ENCODE measurements at places on chromosomes 5 and 9.

DNA sequence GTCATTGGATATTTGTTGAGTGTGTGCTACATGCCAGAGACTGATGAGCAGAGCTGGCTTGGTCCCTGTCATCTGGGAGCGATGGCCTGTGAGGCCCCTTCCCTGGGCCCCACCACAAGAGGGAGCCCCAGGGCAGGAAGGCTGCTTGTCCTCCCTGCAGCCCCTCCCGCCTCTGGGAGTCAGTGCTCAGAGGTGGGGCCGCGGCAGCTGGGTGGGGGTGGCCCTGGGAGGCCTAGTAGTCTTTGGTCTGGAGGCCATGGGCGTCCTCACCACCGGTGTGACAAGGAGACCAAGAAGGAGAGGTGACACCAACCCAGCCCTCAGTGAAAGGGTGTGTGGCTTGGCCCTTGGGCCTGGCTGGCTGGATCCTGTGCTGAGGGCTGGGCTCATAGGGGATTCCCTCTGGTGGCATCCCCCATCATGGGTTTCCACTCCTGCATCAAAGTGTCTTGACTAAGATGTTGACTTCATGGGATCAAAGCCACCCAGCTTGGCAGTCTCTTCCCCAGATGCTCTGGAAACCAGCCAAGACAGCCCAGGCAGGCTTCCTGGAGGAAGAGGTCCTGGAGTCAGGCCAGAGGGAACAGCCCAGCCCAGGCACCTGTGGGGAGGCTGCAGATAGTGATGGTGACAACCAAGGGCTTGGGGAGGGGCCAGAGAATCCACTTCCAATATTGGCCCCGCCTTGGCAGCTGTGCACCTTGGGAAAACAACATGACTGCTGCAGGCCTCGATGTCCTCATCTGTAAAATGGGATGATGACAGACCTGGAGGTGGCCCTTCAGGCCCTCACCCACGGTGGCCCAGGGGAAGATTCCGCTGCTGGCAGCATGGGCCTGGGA is 166.7 kb downstream of the GAPVD1 start:
- DNase-seq: no peak

DNA sequence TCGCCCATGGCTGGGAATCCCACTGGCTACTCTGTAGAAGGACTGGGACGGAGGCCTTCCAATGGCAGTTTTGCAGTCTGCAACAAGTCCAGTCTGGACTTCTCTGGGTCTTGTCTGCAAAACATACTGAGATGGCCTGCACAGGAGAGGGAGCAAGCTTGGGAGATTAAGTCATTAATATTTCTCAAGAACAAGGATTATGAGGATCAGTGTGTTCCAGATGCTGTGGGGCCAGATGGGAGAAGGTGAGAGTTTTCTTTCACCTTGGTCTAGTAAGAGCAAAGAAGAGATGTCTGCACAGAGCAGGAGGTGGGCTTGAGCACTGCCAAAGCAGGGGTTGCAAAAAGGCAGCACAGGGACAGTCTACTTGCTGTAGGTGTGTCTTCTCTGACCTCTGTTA is at the start of gene PDE6A:
Gene PDE6A (minus strand): TSS at position 128 of the 400 bp plus-strand sequence. CDS start 120 bp downstream, at position 8.
- DNase-seq: no peak

GRCh38 chr5:10552183-10553143 is 11.4 kb upstream of the ANKRD33B start:
- DNase-seq: no peak

GRCh38 chr9:77605449-77606220 is 42.5 kb downstream of the GNA14 start:
- DNase-seq: no peak

DNA sequence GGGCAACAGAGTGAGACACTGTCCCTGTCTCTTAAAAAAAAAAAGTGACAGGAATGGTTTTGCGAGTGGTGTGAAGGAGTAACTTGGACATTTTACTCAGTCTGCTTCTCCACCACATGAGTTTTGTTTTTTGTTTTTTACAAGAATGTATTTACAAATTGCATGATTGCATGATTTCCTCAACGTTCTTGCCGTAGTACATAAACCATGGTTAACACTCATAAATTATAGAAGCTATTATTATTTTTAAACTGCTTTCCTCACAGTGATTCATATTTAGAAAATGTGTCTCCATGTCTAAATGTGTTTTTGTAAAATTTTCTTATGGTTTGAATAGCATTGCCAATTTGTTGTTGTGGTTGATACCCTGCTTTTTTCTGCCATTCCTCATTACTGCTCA is 220.0 kb downstream of the GOLPH3 start:
- DNase-seq: no peak

DNA sequence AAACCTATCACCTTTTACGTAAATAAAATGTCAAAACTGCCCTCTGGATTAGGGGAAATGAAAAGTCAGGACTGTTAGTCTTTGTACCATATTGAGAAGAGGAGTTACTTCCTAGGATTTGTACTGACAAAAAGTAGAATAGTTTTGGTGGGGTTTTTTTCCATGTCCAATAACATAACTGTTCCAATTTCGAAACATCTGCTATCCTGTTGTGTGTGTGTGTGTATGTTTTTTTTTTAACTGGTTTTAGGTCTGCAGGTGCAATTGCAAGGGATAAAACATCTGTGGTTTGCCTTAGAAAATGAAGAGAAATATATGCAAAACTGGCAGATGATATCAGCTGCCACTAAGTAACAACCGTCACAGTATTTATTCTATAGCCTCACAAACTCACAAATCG is 506.8 kb downstream of the NFIB start:
- no peak for DNase-seq

GRCh38 chr5:108380531-108381349 is 1.2 kb downstream of the FBXL17 start:
- peak; percentile 61 for DNase-seq

GRCh38 chr5:60257596-60258271 is 364.2 kb upstream of the PDE4D start:
- no peak for DNase-seq

GRCh38 chr5:40276426-40277102 is 403.2 kb upstream of the PTGER4 start:
- no peak for DNase-seq

GRCh38 chr9:31700252-31701045 is 684.0 kb upstream of the ACO1 start:
- no peak for DNase-seq

DNA sequence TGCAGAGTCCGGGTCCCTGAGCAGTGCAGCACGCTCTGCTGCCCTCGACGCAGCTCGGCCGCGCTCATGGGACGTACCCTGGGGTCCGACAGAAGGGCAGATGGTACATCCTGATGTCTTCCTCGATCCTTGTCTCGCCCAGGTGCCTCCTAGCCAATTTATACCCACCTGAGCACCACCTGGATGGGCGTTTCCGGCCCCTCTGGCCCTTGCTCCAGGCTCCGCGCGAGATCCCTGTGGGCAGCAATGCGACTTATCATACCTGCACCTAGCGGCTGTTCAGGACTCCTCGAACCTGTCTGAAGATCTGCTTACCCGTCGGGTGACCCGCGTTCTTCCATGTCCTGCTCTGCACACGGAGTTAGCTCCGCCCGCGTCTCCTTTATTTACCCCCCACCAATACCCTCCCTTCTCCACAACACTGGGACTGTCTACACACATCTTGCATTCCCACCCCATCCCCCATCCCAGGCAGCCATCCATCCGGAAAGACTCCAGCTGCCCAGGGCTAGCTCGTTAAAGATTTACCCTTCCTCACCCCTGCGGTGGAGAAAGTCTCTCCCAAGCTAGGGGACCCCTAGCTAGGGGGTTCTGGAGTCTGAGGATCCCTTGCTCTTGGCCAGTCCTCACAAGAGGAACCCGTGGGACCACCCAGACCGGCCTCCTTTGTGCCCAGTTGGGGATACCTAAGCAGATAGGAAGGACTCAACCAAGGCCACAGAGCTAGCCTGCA is at the start of gene KIF12:
Gene KIF12 (minus strand): TSS at position 357 of the 733 bp plus-strand sequence. CDS start 16 bp downstream, at position 341.
- DNase-seq: peak; percentile 70

DNA sequence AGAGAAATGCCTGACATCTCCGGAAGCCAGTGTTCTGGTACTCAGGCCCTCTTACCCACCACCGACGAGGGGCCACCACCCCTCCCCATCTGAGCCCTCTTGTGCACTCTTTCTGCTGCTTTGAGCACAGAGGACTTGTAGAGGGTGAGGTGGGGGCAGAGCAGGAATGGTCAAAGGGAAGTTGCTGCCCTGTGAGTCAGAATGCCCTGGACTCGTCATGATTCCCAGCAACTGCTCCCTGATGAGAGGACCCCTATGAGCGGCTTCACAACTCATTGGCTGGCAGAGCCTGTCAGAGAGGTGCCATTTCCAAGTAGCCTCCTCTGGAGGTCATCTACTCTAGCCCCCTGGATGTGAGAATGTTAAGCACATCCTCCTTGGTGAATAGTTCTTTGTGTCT is 845 bp downstream of the ECSCR start:
- no peak for DNase-seq

DNA sequence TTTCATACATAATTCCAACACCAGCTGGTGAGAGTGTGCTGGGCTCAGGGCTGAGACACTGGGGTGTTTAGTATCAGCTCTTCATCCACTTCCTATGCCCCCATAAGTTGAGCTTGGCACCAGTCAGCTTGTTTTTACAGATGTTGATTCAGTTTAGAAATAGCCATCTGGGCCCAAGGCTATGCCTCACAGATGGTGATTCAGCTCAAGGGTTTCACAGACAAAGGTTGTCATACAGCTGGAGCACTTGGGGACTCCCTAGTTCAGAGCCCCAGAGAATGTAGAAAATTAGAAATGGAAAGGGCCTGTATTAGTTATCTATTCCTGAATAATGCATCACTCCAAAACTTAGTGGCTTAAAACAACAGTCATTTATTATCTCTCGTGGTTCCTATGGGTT is 10.3 kb upstream of the CRHBP start:
- no peak for DNase-seq

DNA sequence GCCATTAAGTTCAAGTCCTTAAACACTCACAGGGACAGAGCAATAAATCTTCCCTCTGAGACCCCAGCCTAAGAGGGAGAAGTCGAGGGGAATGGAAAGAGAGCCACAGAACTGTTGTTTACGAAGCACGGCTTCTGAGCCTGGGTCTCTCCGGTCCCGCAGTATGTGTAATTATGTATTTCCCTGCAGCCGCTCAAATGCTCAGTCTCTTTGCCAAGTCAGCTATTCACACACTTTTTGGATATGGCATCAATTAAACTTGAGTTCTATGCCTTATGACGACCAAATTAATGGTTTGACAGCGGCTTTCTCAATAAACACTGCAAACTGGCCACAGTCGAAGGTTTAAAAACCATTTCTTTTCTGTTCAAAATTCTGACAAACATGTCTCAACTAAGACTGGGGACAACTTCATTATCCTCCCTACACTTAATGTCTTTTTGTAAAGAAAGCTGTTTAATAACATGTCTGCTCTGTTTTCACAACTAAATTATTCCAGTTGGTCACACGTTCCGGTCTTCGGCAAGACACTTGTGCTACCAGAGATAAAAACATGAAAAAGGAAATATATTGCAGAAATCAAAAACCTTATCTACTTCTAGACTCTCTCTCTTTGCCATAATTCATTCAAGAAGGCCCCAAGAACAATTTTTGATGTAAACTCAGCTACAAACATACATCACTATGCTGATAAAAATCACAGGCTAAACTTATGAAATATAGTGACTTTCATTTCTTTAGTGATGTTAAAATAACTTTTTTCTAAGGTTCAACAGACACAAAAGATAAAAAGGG is 203.2 kb downstream of the GAPVD1 start:
- DNase-seq: no peak

- no peak for DNase-seq
These were observed 18.3 kb downstream of the CCNJL start for GRCh38 chr5:160293901-160294561.

GRCh38 chr5:173736923-173737412 is 120.5 kb upstream of the BOD1 start:
- DNase-seq: no peak

DNA sequence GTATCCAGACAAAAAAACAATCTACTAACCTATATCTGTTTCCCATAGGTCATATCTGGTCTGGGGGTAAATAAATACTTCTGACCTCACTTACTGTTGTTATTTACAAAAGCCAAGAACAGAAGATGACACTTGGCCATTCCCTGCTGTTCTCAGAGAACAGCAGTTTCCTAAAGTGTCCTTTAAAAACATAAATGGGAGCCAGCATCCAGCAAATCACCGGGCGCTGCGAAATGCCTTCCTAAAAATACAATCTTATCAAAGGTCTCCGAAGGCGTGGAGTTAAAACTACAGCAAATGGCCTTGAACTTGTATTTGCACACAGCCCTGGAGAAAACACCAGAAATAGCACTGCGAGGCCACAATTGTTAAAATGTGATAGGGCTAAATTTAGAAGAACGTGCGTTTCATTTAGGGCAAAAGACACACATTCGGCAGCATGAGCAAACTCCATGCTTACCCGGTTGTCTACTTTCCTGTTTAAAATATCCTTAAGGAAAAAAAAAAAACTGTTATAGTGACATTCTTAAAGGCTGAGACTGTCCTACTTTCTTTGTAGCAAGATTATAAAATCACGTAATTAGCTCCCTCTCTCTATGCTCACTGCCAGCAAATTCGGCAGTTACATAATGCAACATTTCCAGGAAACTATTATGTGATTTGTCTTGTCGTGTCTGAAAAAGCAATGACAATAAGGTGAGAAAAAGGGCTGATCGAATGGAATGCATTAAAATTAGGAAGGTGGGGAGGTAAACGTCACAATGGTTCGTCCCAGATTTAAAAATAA is 1.5 kb downstream of the NFIL3 start:
- DNase-seq: no peak

DNA sequence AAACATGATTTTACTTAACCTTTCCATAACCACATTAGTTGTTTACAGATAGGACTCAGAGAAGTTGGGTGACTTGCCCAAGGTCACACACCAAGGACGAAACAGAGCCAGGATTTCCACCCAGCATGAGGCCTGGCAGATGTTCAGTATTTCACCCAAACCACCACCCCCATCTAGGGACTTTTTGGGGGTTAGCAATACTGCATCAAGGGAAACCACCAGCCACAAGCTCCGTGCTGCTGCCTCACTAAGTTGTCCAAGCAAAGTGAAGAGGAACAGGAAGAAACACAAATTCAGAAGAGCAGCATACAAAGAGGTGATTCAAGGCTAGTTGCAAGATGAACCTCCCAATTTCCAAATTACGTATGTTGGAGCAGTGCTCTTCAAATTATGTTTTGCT is 219.6 kb upstream of the RORB start:
- no peak for DNase-seq

DNA sequence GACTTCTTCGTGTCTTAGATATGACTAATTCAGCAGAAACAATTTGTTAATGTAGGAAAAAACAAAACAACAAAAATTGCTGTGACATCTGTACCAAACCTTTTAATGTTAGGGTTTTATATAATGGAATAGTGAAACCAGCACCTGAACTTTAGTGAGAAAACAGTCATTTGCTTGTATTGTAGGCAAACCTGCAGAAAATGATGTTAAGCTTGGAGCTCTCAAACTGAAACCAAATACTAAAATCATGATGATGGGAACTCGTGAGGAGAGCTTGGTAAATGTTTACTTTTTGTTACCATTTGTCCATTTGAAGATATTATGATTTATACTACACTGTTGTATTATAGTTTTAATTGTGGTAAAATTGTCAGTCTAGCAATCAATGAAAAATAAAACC is 6.6 kb downstream of the UBLCP1 start:
- no peak for DNase-seq

Data from liver (tissue), 10 donors.